ENCODE measurements at places on chromosomes 2 and 18. TPM values are rescaled to one million over a fixed set of nuclear protein-coding genes. Genes with fewer than 3 reads are reported as not detected.

GRCh38 chr2:67952066-67952465, 110.7 kb downstream of the C1D start:
- no peaks in the 10 kb centered on the region for H3K4me1 ChIP-seq
- no peaks in the 10 kb centered on the region for H3K27me3 ChIP-seq
- no peaks in the 10 kb centered on the region for H3K36me3 ChIP-seq

DNA sequence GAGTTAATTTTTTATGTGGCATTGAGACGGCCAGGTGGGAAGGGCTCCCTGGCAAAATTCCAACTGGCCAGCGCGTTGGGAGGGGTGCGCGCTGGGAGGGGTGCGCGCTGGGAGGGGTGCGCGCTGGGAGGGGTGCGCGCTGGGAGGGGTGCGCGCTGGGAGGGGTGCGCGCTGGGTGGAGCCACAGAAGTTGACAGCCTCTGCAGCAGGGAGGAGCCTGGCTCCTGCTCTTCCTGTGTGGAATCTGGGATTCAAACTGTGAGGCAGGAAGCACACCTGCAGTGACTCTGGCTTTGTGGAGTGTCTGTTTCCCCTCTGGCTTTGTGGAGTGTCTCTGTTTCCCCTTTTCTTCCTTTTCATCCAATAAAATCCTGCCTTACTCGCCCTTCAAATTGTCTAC, 147.9 kb upstream of the CBLN2 start:
- no peaks in the 10 kb centered on the region for H3K4me1 ChIP-seq
- H3K27ac ChIP-seq, result no peak overlapping the region
- no peak overlapping the region for H3K4me3 ChIP-seq
- no peaks in the 10 kb centered on the region for H3K27me3 ChIP-seq

GRCh38 chr18:11310476-11311086, 161.2 kb upstream of the PIEZO2 start:
- peak; percentile 43 for DNase-seq
- no peak overlapping the region for H3K4me3 ChIP-seq
- H3K27me3 ChIP-seq, result no peaks in the 10 kb centered on the region
- no peaks in the 10 kb centered on the region for H3K36me3 ChIP-seq
- H3K4me1 ChIP-seq, result no peaks in the 10 kb centered on the region

DNA sequence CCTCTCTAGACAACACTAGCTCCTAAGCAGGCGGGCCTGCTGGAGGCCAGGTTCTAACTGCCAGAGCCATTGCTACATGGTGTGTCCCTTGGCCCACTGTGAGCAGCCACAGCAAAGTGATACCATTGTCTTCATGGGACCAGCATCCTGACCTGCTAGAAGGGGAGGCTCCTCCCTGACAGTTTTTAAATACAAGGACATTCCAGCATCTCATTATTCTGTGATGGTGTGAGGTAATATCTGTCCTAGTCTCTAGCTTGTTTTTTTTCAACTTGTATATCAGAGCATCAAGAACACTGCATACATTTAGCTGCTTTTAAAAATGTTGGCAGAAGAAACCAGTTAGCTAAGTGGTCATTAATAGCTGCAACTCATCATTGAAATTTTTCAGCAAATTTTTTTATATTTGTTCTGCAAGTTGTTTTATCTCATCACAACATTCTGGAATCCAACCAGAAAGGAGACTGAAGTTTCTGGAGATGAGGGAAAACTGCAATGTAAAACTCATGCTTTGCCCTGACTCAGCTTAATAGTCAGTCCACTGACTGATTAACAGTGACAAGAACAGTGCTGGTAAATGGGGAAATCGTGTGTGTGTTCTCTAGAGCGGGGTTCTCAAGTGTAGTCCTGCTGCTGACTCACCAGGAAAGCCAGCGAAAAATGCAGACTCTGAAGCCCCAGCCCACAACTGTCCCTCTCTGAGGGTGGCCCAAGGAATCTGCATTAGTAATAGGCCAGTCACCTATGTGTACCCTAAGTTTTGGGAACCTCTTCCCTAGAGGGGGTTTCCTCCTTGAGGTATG, 17.8 kb downstream of the MAPRE3 start:
- H3K27me3 ChIP-seq, result no peaks in the 10 kb centered on the region
- H3K4me3 ChIP-seq, result no peak overlapping the region
- no peaks in the 10 kb centered on the region for H3K4me1 ChIP-seq
- DNase-seq, result no peak

DNA sequence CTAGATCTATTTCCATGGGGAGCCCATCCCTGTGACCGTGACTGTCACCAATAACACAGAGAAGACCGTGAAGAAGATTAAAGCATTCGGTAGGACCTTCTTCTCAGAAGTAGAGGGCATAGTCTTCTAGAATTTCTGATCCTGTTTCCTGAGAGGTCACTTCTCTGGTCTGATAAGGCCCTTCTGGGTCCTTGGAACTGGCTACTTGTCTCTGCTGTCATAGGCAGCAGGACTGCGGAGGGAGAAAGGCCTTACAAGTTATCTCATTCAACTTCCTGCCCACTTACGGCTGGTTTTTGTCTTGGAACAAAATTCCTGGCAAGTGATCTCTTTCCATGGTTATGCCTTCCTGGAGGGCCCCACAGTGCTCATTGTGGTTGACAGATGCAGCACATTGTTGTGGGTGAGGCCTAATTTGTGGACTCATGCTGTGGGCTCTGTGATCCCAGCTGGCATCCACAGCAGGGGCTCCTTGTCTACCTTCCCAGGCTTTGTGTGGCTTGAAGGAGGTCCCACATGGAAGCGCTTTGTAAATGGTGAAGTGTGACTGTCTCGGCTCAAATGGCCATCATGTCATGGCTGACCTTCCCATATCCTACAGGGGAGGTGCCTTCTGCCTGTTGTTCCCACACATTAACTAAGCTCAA, 22.0 kb downstream of the SAG start:
- peaks cover 4% of the 10 kb centered on the region for H3K4me1 ChIP-seq
- H3K36me3 ChIP-seq, result no peaks in the 10 kb centered on the region
- H3K4me3 ChIP-seq, result no peak overlapping the region
- H3K27me3 ChIP-seq, result no peaks in the 10 kb centered on the region
- H3K27ac ChIP-seq, result no peak overlapping the region

- H3K27ac ChIP-seq, result no peak overlapping the region
- DNase-seq, result no peak
- H3K4me3 ChIP-seq, result no peak overlapping the region
- H3K27me3 ChIP-seq, result no peaks in the 10 kb centered on the region
Observed at GRCh38 chr2:46827274-46828134, 88.1 kb downstream of the MCFD2 start.

DNA sequence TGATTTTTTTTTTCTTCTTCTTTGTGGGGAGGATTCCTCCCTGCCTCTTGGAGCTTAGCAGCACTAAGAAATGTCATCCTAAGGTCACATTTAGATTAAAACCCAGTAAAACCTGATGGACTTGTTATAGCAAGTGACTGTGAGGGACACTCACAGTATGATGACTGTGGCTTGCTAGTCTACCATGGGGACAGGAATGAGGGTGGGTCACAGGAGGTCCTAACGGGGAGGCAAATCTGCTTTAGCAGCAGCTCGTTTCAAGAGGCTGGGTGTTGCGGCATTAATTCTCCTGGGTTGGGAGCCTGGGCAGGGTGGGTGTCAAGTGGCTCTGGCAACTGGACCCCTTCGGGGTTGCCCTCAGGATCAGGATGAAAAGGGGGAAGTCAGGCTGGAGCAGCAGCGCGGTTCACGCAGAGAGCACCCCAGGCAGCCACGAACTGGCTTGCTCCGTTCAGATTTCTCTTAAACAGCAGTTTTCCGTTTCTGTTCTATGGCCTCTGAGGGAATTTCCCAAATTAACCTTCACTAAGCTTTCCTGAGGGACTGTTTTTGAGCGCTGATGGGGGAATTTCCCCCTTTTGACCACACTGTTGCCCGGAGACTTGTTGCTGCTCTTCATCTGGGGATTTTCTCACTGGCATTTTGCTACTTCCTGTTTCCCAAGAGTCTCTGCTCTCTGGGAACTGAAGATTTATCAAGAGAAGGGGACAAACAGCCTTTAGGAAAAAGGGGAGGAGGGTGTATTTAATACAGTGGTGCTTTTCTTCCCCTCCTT, 59.8 kb upstream of the PELI1 start:
- no peak for DNase-seq
- H3K4me1 ChIP-seq, result peaks cover 30% of the 10 kb centered on the region
- H3K27me3 ChIP-seq, result no peaks in the 10 kb centered on the region
- H3K4me3 ChIP-seq, result peak overlapping the region; percentile 21
- H3K36me3 ChIP-seq, result no peaks in the 10 kb centered on the region

GRCh38 chr2:31558401-31559295, 22.1 kb downstream of the SRD5A2 start:
- H3K27me3 ChIP-seq, result no peaks in the 10 kb centered on the region
- no peak for DNase-seq
- H3K27ac ChIP-seq, result no peak overlapping the region
- no peaks in the 10 kb centered on the region for H3K36me3 ChIP-seq
- H3K4me3 ChIP-seq, result no peak overlapping the region

- no peak overlapping the region for H3K27ac ChIP-seq
- H3K4me3 ChIP-seq, result no peak overlapping the region
- H3K36me3 ChIP-seq, result no peaks in the 10 kb centered on the region
- no peak for DNase-seq
- H3K4me1 ChIP-seq, result peaks cover 3% of the 10 kb centered on the region
- H3K27me3 ChIP-seq, result peaks cover 35% of the 10 kb centered on the region
Observed at GRCh38 chr2:9102861-9103662, 99.6 kb upstream of the MBOAT2 start.

GRCh38 chr18:48854780-48855179, 96.0 kb downstream of the SMAD7 start:
- H3K4me3 ChIP-seq, result no peak overlapping the region
- H3K27me3 ChIP-seq, result no peaks in the 10 kb centered on the region
- H3K36me3 ChIP-seq, result no peaks in the 10 kb centered on the region
- H3K4me1 ChIP-seq, result peaks cover 39% of the 10 kb centered on the region
- DNase-seq, result no peak
- no peak overlapping the region for H3K27ac ChIP-seq

GRCh38 chr2:213703406-213704098, 419.3 kb downstream of the SPAG16 start:
- H3K4me3 ChIP-seq, result no peak overlapping the region
- no peaks in the 10 kb centered on the region for H3K36me3 ChIP-seq
- no peak for DNase-seq
- H3K4me1 ChIP-seq, result no peaks in the 10 kb centered on the region

DNA sequence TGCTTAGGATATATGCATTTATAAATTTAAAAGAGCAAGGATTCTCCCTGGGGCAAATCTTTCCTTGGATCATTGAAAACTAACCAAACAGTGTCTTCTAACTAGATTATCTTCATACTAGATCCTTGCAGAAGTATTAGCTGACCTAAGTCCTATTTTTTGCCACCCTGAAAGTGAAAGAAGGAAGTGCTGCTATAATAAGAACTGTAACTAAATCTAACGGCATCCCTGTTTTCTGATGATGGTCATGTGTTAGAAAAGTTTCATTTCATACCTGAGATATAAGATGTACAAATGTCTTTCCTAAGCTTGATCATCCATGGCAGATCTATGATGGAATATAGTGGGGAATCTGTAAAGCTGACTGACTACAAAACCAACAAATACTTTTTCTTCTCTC, 102.7 kb downstream of the MAP2 start:
- peak overlapping the region; percentile 58 for H3K27ac ChIP-seq
- peak; percentile 25 for DNase-seq
- H3K36me3 ChIP-seq, result no peaks in the 10 kb centered on the region
- no peak overlapping the region for H3K4me3 ChIP-seq
- H3K4me1 ChIP-seq, result no peaks in the 10 kb centered on the region
- no peaks in the 10 kb centered on the region for H3K27me3 ChIP-seq

DNA sequence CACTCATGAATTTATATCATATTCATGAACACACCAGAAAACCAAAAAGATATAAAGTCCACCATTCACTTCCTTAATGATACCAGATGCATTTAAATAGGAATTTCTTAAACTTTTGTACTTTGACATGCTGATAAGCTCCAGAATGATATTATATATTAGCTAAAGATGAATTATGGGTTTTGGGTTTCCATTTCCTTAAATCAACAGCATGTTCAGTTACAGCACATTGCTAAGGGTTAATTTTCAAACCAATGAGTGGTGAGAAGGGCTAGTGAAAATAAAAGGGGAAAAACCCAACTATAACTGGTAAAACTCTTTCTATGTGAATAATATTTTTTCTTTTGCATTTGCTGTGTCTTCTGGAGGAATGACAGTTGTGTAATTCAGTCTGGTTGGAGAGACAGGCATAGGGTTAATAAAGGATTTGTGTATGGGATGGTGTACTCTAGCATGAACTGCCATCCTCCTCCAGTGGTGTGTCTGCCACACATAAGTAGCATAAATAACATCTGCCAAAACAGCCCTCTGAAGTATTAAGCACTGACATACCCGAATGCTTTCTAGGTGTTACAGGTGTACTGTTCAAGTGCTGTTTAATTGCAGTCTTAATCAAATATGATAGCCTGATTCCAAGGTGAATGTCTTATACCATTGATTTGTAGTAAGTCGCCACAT, 19.3 kb upstream of the CPS1 start:
- DNase-seq, result no peak
- no peaks in the 10 kb centered on the region for H3K36me3 ChIP-seq
- H3K27me3 ChIP-seq, result no peaks in the 10 kb centered on the region
- no peak overlapping the region for H3K27ac ChIP-seq

DNA sequence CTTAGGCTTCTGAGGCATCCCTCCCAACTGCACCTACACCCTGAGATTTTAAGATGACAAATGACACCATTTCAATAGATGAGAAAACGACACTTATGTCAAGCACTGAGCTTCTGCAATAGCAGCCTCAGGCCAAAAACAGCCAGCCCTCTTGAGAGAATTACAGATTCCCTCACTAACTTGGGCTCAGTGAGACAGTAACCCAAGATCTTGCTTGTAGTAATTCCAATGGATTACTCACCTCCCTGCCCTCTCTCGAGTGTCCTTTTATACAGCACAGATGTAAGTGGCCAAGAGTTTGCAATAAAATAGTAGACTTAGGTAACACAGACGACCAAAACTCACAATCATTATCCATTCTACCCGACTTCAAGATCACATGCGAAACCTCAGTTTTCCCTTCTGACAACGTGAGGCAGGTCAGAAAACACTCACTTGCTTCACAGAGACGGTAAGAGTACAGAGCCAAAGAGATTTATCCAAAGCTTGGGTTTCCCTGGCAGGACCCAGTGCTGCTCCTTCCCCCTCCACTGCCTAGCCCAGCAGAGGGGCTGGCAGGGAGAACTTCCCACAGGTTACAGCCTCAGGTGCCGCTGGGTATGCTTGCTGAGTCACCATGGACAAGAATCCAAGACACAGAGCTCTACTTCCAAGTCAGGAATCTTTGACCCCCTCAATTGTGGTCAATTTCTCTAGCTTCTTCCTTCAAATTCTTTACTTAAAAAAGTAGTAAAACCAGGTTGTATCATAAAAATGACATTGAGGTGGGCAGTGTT, 181.4 kb downstream of the MYO5B start:
- no peak for DNase-seq
- no peaks in the 10 kb centered on the region for H3K36me3 ChIP-seq
- H3K27me3 ChIP-seq, result no peaks in the 10 kb centered on the region

GRCh38 chr2:70083344-70084156, 3.7 kb upstream of the PCBP1 start:
- H3K27me3 ChIP-seq, result no peaks in the 10 kb centered on the region
- H3K36me3 ChIP-seq, result peaks cover 60% of the 10 kb centered on the region
- H3K27ac ChIP-seq, result peak overlapping the region; percentile 0

GRCh38 chr2:111656894-111657293, 227.1 kb downstream of the ANAPC1 start:
- H3K4me1 ChIP-seq, result peaks cover 12% of the 10 kb centered on the region
- H3K4me3 ChIP-seq, result no peak overlapping the region
- H3K27ac ChIP-seq, result no peak overlapping the region
- DNase-seq, result no peak

CAPN14 gene
- 0.52 TPM for total RNA-seq

KIF1A gene
- 0.42 TPM for total RNA-seq

GRB14 gene
- 0.19 TPM for total RNA-seq

SCN7A gene
- 10.2 TPM for total RNA-seq

LRRTM1 gene
- not detected for total RNA-seq

NR4A2 gene
- total RNA-seq, result 0.61 TPM

DHRS9 gene
- total RNA-seq, result 0.85 TPM

CNOT9 gene
- 52.8 TPM for total RNA-seq

ECEL1 gene
- total RNA-seq, result 0.28 TPM

SOWAHC gene
- total RNA-seq, result 7.3 TPM

RHBDD1 gene
- 62.0 TPM for total RNA-seq

All from thymus (tissue), 14 donors.